ENCODE measurements at places on chromosomes 1 and 21.

- DNase-seq = no peak
Observed at GRCh38 chr1:35580949-35581388, 7.9 kb downstream of the TFAP2E start.

- DNase-seq = no peak
Observed at GRCh38 chr1:12201352-12202189, 28.3 kb upstream of the VPS13D start.

GRCh38 chr1:101008229-101008834 is 17.3 kb downstream of the DPH5 start:
- DNase-seq = no peak

DNA sequence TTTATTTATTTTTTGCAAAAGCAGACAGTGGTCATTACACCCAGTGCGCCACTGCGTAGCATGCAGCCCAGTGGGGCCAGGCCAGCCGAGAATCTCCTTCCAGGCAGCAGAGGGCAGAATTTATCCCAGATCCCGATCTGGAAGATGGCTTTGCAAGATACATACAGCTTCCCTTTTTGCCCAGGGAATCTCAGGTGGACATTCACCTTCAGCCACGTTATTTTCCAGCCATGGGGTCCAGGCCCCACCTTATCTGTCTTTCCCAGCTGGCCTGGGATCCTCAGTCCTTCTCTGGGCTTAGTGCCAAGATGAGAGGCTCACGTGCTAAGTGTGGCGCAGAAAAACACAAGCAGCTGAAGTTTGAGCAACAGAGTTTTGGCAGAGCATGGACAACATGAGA is 123.6 kb downstream of the AJAP1 start:
- no peak for DNase-seq

DNA sequence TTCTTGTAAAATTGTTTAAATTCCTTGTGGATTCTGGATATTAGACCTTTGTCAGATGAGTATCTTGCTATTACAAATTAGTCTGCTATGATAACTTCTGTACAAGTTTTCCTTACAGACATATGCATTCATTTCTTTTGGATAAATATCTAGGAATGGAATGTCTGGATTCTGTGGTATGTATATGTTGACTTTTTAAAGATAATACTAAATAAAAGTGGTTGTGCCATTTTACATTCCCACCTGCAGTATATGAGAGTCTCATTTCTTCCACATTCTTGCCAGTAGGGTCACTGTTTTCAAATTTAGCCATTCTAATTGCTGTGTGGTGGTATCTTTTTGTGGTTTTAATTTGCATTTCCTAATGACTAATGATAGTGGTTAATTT is 53.9 kb downstream of the SYDE2 start:
- no peak for DNase-seq

DNA sequence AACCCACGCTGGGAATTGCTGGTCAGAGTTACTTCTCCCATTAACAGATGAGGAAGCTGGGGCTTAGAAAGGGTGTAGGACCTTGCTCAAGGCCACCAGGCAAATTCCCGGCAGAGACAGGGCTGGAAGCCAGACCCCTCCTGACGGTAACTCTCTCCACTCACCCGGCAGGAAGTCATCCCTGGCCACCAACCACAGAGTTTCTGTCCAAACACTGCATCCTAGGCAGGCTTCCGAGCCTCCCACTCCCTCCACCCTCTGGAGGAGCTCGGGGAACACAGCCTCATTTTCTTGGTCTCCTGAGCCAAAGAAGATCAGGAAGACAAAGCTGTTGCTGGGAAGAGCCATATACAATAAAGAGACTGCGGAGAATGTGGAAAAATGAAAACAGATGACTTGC is 25.0 kb upstream of the ZNF436 start:
- no peak for DNase-seq
